ENCODE measurements at places on chromosomes 6 and 20.
A peak's percentile ranks its signal among the peaks of the same experiment; 100 is the strongest.

DNA sequence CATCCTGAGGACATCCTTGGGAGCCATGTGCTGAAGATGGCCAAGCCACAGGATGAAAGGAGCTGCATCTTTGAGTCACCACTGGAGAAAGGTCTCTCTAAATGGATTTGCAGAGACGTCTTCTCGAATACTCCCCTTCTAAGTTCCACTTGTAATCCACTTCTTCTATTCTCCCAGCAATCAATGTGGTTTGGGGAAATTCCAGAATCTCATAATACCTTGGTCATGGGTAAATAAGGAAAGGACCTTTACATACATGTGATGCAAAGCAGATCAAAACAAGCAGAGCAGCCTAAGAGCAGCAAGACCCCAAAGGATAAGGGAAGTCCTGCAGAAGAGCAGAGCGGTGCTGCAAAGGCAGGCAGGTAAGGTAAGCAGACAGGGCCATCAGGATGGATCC, 35.3 kb downstream of the TRIM38 start:
- no peak for DNase-seq

GRCh38 chr6:33428224-33428965, 8.5 kb downstream of the SYNGAP1 start:
- no peak for DNase-seq

- DNase-seq: no peak
Measured at GRCh38 chr20:48676125-48676524, 151.7 kb downstream of the PREX1 start.

GRCh38 chr6:27882624-27883023, 29.6 kb downstream of the OR2B2 start:
- no peak for DNase-seq

GRCh38 chr20:8997701-8998117, 71.2 kb upstream of the PLCB4 start:
- no peak for DNase-seq

- DNase-seq: no peak
Measured at GRCh38 chr6:144266091-144266649, 19.0 kb upstream of the UTRN start.

GRCh38 chr20:19769507-19769906, 11.4 kb downstream of the RIN2 start:
- DNase-seq: no peak

GRCh38 chr20:10115021-10115420, 80.2 kb downstream of the ANKEF1 start:
- no peak for DNase-seq

DNA sequence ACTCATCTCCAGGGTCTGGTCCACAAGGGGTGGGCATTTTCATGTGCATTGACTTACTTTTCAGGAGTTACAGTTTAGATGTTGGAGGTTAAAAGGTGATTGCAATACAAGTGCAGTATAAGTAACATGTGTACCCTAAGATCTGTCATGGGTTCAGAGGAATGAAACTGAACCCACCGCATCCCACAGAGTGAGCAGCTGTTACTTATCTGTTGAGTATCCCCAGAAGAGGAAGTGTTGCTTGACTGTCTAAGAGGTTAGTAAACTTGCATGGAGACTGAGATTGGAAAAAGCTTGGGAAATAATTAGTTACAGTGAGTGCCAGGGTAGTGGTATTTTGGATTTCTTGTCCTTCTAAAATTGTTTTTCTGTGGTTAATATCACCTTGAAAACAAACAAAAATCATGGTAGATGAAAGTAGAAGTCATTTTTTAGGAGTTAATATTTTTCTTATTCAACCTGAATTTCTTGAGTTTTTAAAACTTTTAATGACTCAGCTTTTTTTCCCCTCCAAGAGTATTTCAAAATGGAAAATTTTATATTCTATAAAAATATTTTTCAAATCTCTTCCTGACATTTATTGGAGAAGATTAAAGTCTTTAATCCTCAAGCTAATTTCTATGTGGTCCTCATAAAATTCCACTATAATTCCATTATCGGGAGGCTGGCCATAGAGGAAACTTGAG, 306.1 kb downstream of the ZNF217 start:
- no peak for DNase-seq

- DNase-seq: no peak
Measured at GRCh38 chr20:10381477-10381876, 52.5 kb downstream of the MKKS start.

DNA sequence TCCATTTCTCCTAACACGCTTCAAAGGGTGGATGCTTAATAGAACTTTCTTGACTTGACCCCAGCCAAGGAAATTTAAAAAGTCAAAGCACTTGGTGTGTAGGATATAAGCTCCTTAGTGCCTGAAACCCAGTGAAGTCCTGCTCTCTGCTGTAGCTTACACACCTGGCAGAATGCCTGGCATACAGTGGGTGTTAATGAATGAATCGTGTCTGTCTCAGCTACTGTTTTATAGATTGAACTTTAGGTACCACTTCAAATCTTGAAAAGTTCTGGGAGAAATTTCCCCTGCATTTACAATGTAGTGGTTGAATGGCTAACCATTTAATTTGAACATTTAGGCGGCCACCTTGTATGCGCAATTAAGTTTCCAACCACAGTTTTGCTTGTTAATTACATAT, 70.5 kb upstream of the ZNF217 start:
- DNase-seq: no peak

DNA sequence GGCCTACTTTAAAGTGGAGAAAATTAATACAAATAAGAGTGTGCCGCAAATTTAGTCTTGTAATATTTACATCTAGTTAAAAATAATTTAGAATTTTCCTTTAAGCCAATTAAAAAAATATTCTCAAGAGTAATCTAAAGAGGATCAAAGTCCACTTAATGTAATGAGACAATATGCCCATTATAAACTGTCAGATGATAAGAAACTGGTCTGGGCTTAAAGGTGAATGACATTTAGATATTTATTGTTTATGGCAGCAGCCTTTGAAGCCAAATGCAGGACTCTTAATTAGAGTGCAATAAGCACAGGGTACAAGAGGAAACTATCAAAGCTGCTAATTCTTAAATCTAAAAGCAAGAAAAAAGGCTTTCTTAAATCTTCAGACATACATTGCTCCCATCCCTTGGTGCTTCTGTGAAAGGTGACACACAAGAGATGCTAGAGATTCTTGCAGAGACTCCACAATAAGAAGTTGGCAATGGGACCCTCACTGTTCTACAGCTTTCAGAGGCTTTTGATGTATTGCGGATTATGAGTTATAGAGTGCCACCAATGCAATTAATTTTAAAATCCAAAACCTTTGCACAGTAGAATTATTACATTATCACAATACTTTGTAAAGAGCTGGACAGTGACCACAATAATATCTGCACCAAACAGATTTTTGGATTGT, 116.1 kb downstream of the MAN1A1 start:
- no peak for DNase-seq

DNA sequence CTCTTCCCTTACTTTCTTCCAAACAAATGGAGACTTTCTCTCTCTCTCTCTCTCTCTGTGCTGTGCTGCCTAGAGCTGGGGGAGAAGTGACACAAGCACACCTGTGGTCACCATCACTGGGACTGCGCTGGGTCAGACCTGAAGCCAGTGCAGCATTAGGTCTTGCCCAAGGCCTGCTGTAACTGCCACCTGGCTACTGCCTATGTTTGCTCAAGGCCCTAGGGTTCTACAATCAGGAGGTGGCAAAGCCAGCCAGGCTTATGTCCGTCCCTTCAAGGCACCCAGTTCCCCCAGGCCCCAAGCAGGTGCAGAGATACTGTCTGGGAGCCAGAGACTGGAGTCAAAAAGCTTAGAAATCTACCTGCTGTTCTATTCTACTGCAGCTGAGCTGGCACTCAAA, 49.4 kb upstream of the TOP1 start:
- DNase-seq: no peak

GRCh38 chr6:151869345-151869744, 61.9 kb downstream of the ESR1 start:
- DNase-seq: no peak

DNA sequence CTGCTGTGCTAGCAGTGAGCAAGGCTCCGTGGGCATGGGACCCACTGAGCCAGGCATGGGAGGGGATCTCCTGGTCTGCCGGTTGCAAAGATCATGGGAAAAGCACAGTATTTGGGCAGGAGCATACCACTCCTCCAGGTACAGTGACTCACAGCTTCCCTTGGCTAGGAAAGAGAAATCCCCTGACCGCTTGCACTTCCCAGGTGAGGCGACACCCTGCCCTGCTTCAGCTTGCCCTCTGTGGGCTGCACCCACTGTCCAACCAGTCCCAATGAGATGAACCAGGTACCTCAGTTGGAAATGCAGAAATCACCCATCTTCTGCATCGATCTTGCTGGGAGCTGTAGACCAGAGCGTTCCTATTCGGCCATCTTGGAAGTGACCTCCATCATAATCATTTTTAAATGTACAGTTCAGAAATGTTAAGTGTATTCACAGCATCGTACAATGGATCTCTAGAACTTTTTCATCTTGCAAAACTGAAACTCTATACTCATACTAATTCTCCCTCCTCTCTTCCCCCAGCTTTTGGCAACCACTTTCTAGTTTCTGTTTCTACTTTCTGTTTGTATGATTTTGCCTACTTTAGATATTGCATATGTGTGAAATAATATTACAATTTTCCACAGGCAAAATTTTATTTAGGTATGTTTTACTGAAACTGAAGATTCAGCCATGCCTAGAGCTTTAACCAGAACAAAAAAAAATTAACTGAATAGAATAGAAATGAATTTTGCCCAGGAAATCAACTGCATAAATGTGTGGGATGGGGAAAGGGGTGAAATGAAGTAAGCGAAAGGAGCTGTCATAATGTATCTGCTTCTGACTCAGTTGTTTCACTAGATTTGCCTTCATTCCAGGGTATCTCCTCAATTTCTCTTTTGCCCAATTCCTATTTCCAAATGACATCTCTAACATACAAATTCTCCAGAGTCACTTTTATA, 100.0 kb downstream of the RWDD2A start:
- DNase-seq: no peak

- DNase-seq: no peak
Measured at GRCh38 chr20:17725094-17725835, 25.5 kb downstream of the BANF2 start.

DNA sequence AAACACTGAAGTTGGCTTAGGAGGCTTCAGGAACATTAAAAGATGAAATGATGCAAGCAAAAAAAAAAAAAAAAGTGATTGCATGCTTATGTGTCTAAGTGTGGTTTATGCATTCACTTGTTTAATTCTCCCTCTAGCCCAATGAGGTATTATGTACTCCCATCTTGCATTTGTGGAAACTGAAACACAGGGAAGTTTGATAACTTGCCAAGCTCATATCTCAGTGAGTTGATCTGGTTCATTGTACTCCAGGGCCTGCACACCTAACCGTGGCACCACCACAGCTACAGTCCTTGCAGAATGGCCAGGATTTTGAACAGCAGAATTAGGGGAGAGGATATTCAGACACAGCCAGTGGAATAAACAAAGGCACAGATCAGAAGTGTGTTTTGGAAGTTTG, 251.2 kb downstream of the TBC1D7 start:
- DNase-seq: no peak

- DNase-seq: no peak
Measured at GRCh38 chr6:131995917-131996316, 44.7 kb upstream of the CCN2 start.

DNA sequence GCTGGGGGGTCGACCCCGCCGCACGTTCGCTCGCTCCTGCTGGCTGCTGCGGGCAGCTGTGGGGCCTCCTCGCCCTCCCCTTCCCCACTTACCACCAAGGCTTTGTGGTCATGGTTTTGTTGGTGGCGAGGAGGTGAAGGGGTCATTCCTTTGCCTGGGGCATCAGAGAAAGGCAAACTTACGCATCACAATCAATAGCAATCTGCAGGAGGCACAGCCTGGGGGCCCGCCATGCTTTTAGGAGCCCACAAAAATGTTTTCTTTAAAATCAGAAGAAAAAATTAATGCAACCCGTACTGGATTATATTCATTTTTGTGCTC, 137.0 kb downstream of the IMPG1 start:
- no peak for DNase-seq

- peak; percentile 39 for DNase-seq
Measured at GRCh38 chr6:139161169-139161568, 26.3 kb downstream of the HECA start.

GRCh38 chr20:18412221-18412901, 54.5 kb downstream of the DZANK1 start:
- no peak for DNase-seq

- no peak for DNase-seq
Measured at GRCh38 chr20:12217382-12217781, 299.7 kb downstream of the BTBD3 start.

GRCh38 chr6:155011809-155012291, 16.7 kb downstream of the TIAM2 start:
- DNase-seq: no peak

DNA sequence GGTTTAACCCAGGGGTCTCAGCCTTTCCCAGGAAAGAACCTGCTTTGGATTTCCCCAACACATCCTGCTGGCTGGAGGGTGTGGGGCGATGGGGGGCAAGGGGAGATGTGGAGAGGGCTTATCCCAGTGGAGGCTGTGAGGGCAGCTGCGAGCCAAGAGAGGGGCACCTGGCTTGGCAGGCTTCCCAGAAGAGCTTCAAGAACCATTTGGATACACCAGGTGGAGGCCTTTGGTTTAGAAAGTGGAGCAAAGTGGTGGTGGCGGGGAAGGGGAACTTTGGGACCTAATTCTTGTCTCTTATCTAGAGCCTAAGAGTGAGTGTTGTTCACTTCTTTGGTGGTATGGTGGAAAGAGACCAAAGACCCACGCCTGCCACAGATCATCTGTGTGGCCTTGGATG, 12.4 kb downstream of the CD40 start:
- no peak for DNase-seq

- DNase-seq: no peak
Measured at GRCh38 chr6:109877028-109878004, 100.8 kb upstream of the GPR6 start.

DNA sequence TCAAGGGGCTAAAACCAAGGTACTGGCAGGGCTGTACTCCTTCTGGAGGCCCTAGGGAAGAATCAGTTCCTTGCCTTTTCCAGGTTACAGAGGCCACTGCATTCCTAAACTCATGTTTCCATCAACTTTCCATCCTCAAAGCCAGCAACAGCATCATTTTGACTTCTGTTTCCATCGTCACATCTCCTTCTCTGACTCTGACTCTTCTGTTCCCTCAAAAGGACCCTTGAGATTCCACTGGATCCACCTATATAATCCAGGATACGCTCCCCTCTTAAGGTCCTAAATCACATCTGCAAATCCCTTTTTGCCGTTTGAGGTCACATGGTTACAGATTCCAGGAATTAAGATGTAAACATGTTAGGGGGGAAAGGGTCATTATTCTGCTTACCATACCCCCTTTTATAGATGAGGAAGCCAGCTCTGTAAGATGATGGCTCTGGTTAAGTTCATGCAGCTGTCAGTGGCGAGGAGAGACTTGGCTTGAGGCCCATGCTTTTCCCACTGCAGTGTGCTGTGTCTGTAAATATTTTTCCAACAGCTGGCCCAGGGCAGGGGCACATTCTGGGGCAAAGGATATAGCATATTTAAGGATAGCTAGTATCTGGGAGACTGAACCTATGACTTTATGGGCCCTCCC, 114.6 kb downstream of the TNFRSF21 start:
- no peak for DNase-seq

- DNase-seq: no peak
Measured at GRCh38 chr6:110422444-110422822, 7.1 kb upstream of the DDO start.

GRCh38 chr6:12181481-12181880, 108.7 kb upstream of the EDN1 start:
- no peak for DNase-seq
